Hepatic stellate cell (primary cell): ENCODE measurements at places on chromosomes 7 and 10.

GRCh38 chr10:96188916-96189315 is 58.8 kb downstream of the ZNF518A start:
- peak; percentile 17 for DNase-seq

GRCh38 chr10:100890673-100891317 is 22.0 kb upstream of the SLF2 start:
- DNase-seq = peak; percentile 86

GRCh38 chr7:143238289-143238980 is 16.6 kb downstream of the TAS2R40 start:
- no peak for DNase-seq

GRCh38 chr10:77939561-77940001 is 13.0 kb upstream of the DLG5 start:
- DNase-seq = no peak

DNA sequence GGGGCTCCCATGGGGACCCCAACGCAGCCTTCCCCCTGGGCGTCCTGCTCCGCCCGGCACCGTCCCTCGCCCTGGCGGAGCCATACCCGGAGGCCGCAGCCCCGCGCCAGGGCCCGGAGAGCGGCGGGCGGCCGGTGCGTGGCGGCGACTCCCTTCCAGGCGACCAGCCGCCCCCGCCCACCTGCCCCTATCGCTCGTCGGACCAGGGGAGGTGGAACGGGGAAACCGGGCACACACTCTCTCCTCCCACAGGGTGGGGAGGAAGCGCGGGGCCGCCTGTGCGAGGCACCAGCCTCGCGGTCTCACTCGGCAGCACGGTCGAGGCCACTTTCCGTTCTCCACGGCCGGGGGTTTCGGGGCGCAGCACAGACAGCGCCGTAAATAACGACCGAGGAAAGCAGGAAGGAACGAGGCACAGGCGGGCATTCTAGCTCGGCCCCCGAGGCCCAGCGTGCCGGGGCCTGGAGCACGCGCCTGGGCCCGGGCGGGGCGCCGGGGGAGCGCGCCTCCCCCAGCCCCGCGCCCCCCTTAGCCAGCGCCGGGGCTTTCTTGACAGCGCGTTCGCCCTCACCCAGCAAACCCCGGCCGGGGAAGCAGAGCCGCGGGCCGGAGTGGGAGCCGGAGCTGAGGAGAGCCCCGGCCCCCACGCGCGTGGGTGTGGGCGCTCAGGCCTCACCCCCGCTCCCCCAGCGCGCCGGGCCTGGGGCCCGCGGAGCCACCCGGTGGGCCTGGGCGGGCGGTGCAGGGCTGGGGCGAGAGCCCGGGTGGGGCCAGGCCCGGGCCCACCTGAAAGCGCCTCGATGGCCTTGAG is 936 bp downstream of the IGF2BP3 start:
- DNase-seq = no peak

GRCh38 chr7:92880212-92881090 is 44.1 kb upstream of the CDK6 start:
- DNase-seq = no peak

DNA sequence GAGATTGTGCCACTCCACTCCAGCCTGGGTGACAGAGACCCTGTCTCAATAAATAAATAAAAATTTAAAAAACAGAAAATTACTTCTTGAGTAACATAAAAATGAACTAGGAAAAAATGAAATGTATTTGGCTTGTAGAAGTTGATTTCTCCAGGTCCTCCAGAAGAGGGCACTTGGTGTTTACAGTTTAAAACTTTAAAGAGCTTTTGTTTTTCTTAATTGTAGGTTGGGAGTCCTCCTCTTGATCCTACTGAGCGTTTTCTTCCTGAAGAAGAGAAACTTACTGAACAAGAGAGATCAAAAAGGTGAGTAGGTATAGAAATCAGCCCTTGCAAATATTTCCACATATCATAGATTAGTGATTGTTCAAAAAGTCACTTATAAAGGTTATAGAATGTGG is 16.2 kb downstream of the KIFBP start:
- peak; percentile 42 for DNase-seq

DNA sequence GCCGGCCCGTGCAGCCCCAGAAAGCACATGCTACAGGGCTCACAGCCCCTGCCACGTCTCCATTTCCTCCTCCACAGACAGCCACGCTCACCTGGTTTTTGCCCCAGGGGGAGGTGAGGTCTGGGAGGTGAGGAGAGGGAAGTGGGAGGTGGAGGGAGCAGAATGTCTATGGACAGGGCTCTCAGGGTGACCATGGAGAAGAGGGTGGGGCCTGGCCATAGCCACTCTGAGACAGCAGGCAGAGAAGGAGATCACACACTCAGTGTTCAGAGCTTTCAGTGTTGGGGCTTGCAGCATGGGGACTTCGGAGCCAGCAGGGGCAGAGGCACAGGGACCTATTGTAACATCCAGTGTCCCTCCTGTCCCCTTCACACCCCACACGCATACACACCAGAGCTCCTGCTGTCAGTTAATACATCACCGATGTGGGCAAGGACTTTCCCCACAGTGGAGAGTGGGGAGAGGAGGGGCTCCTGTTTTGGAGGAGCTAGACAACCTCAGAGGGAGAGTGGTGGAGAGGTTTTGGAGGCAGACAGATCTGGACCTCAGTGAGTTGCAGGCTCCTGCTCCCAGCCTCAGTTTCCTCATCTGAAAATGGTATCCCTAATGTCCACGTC is 14.4 kb downstream of the WDFY4 start:
- DNase-seq = no peak

- DNase-seq = no peak
Measured at GRCh38 chr10:13086056-13086455, 13.9 kb upstream of the OPTN start.

- peak; percentile 64 for DNase-seq
Measured at GRCh38 chr7:128830231-128831177, at the start of gene FLNC. FLNC (plus strand) TSS chr7:128830406; CDS start chr7:128830638, 232 bp downstream.

GRCh38 chr7:139876622-139877283 is 47.7 kb downstream of the TBXAS1 start:
- DNase-seq = no peak

- no peak for DNase-seq
Measured at GRCh38 chr7:91517201-91517785, 253.1 kb downstream of the FZD1 start.

DNA sequence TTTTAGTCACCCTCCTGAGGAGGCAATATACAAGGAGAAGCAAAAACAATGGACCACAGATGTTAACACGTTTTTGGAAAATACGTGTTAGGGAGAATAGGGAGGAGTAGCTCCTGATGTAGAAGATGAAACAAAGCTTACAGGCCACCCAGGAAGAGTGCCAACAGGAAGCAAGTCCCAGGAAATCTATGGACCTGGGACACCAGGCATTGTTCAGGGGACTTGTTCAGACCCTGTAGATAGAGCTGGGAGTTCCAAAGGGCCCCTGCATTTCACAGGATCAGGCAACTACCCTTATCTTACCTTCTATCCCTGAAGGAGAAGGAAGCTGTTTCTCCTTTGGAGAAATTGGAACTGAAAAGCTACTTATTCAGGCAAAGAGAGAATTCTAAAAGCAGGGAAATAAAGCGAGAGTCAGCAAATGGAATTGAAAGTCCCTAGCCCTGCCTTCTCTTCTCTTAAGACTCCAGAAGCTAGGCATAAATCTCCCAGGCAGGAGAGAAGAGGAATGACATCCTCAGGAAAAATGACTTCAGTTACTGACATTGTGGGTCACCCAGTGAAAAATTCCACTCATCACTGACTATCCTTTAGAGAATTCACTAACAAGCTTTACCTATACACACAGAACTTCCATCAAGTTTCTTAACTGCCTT is 77.7 kb upstream of the FAM3C start:
- no peak for DNase-seq

GRCh38 chr7:55344840-55345239 is 20.3 kb upstream of the LANCL2 start:
- DNase-seq = no peak

DNA sequence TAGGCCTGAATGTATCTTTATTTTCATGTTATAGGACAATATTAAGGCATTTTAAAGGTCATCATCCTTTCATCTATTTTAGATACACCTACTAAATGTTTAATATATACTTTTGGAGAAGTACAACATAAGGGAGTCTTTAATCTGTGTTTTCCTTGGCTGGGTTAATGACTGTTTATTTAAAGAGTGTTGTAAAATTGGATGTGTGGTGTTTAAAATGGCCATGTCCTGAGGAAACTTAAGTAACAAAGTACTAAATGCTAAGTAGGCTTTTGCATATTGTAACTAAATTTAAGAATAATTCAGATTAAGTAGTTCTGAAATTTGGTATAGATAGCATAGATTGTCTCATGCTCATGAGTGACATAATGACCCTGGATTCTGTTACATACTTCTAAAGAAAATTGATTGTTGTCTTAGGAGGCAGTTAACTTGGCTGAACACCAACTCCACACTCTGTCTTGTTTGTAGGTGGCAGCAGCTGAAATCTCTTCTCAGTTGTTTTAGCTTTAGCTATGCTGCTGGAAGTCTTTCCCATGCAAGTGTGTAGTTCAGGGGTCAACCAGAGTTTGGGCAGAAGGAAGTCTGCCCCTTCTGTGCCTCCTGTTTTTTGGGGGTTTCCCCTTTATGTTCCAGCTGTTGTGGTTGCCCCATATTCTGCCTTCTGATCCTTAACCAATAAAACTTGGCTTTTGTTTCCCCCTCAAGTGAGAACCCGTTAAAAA is 29.2 kb downstream of the DLD start:
- DNase-seq = no peak

- no peak for DNase-seq
Measured at GRCh38 chr7:11726001-11726793, 105.8 kb downstream of the THSD7A start.

DNA sequence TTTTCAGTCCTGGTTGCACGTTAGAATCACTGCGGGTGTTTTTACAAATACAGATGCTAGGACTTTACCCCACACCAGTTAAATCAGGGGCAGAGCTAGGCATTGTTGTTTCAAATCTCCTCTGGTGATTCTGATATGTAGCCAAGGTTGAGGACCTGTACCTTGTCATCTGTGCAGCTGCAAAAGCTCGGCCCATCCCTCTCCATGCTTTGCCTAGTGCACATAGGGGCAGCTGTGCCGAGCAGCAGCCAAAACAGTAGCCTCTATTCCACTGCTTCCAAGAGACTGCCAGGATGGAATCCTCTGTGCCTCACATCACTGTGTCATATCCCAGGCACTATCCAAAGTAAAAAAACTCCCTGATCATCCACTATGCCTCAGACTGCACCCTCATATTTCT is 181.3 kb downstream of the CDK14 start:
- no peak for DNase-seq

DNA sequence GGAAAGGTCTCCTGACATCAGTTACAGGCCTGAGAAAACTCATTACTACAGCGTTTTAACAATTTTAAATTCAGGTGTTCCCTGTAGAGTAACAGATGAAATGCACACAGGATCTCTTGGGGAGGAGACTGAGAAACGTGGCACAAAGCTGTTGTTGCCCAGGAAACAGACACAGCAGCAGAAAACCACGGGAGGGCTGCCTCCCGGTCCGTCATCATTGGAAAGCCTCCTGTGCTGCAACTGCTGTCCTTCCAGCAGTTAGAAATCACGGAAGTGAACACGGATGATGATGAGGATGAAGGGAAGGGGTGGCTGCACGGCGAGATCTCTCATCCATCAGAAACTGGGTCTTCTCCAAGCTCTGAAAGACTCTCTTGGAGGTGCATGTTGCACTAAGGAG is 94.6 kb upstream of the RNF32 start:
- no peak for DNase-seq

DNA sequence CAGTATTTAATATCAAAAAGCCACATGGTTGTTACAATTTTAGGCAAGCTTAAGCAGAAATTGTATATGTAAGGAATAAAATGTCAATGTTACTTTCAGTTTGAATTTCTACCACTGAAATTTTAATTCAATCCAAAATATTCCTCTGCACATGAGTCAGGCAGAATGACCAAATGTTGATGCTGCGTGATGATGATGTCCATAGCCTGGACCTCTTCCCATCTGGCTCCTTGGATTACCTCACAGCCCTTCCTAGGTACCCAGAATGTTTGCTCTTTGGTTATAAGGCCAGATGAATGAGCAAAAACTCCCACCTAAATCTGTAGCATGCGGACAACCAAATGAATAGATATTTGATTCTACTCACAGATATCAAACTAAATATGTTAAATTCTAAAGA is 258.3 kb upstream of the IMMP2L start:
- no peak for DNase-seq

- no peak for DNase-seq
Measured at GRCh38 chr7:38274486-38274885, 1.1 kb upstream of the TARP start.

DNA sequence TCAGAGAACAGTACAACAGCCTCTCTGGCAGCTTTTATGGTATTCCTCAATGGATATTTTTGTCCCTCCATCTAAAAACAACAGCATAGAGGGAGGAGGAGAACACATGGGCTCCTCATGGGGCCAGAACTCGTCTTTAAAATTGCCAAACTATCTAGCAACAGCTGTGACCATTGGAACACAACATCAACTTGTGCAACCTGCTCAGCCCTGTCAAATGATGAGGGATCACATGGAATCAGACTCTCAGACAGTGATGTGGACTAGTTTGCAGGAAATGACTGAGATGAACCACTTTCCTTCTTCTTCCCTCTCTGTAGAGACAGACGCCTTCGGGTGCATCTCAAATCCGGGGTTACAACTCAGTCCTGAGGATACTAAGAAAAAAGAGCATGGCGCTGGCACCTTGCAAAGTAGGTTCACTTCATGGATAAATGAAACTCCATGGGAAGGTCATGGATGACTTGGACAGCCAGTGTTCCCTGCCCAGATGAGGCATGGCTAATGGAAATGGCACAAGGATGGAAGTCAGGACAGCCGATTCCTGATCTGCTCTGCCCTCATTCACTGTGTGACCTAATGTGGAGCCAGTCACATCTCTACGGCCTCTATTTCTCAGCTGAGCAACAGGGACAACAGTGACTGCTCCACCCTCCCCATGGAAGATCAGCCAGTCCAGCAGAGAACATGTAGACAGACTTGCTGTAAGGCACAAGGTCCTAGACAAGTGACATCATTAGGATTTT is 24.6 kb upstream of the DGKI start:
- DNase-seq = no peak

DNA sequence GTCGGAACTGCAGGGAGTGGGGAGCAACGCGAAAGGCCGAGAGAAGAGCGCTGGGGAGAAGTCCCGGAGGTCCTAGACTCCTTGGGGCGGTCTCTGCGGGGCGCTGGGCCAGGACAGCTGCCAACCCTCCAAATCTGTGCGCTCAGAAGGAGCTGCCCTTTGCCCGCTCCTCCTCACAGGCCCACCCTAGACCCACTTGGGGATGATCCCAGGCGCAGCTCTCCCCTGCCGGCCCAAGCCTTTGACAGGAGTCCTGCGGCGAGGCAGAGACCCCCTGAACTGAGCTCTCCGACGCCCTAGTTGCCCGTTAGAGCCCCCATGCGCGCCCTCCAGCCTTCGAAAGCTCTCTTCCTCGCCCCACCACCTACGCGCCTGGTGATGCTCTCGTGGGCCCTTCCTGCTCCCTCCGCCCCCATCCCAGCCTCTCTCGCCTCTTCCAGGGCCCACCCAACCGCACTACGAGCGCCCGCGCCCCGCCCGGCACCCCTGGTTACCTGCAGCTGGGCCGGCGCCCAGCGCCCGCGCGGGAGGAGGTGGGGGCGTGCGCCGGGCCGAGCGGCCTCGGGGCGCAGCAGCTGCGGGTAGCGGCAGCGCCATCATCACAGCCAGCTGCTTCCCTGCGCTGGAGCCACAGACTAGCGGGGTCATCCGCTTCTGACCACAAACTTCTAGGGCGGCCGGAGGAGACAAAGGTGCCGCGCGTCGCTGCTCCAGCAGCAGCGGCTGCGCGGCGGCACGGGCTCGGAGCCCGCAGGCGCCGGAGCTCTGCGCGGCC is 353.4 kb downstream of the DNAJB6 start:
- DNase-seq = no peak
